ENCODE measurements at places on chromosomes 7 and 10.

DNA sequence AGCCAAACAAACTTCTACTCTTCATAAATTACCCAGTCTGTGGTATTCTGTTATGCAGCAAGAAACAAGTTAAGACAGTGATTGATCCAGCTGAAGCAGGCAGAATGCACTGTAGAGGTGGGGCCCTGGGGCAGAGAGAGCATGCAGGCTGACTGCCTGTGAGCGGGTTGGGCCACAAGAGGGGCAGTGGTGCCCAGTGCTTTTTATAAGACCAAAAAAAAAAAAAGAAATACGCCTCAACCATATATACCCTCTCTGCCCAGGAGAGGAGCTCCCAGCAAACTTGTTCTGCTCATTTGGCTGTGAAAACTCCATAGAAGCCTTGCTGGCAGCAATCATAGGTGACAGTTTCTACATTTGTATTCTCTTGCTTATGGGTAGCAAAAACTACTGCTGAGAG is 104.7 kb downstream of the SORBS1 start:
- no peak for DNase-seq

GRCh38 chr10:111373696-111374095 is 296.9 kb downstream of the ADRA2A start:
- DNase-seq: no peak

GRCh38 chr10:4742217-4742616 is 83.8 kb upstream of the AKR1E2 start:
- no peak for DNase-seq

- DNase-seq: no peak
These were observed 561.9 kb upstream of the GALNT17 start for GRCh38 chr7:70570029-70570428.

DNA sequence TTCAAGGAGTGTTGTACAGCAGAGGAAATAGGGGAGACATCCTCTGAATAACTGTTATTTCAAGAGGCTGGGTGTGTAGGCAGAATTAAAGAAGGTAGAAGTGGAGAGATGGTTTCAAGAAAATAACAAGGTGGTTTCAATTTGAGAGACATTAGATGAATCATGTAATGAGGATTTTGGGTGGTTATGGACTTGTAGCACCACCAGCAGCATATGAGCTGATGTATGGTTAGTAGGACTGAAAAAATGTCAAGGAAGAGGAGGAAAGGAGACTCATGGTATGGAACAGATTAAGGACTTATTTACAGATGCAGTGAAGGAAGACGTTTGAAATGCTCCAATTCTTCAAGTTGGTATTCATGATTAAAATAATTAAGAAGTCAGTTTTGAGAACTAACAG is 166.2 kb downstream of the EXOC4 start:
- DNase-seq: no peak

GRCh38 chr10:63633677-63634487 is 112.7 kb downstream of the REEP3 start:
- DNase-seq: peak; percentile 70

DNA sequence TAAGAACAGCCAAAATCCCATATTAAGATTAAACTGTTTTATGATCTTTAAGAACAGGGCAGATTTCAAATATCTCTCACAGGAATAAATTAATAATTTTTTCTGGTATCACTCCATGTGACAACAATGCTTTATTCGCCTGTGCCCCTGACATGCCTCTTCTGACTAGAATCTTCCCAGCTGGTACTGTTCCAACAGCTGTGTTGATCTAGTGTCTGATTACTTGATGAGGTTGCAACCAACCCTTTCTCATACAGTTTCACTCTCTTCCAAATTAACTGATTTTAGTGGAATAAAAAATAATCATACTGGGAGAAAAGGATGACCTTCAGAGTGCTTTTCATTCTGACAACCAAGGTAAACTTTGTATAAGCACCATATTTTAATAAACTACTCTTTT is 151.9 kb downstream of the CHRM2 start:
- DNase-seq: no peak

- DNase-seq: peak; percentile 28
These were observed 18.0 kb upstream of the FGL2 start for GRCh38 chr7:77217474-77218185.

DNA sequence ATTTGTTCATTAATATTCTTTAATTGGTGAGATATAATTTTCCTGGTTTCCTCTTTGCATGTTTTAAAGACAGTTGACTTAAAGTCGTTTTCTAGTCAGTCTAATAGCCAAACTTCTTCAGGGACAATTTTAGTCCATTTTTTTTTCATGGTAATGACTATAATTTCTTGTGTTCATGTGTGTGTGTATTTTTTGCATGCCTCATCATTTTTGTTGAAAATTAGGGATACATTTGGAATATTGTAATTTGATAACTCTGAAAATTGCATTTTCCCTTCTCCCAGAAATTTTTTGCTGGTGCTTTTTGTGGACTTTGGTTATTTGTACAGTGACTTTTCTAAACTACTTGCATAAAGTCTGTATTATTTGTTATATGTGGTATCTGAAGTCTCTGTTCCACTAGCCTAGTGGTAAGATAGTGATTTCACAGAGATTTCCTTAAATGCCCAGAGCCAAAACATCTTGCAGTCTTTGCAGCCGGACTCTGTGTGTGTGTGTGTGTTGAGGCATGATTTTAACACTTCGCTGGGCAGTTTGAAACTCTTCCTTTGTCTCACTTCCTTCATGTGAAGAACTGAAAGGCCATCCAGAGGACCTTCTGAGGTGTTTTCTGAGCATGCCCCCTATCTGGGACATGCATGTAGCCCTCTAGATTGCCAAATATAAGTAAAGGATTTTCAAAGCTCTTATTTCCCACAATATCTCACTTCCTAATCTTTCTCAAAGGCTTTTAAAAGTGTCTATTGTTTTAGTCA is 40.9 kb upstream of the ZNF365 start:
- DNase-seq: no peak

GRCh38 chr10:102408728-102409603 is 9.6 kb downstream of the PSD start:
- peak; percentile 55 for DNase-seq

- DNase-seq: no peak
These were observed 2.1 kb downstream of the PCBD1 start for GRCh38 chr10:70885931-70886903.

- DNase-seq: peak; percentile 90
These were observed 12.3 kb downstream of the KLF14 start for GRCh38 chr7:130721486-130722277.
